Stimulated activated CD4-positive, alpha-beta T cell treated with anti-CD3 and anti-CD28 coated beads, Interleukin-15, amount 100 ng/mL, for 48 hours (primary cell): ENCODE measurements at places on chromosomes 12 and 14.

GRCh38 chr12:132218915-132219314 lies 74.7 kb downstream of the NOC4L start:
- DNase-seq, result peak; percentile 12

DNA sequence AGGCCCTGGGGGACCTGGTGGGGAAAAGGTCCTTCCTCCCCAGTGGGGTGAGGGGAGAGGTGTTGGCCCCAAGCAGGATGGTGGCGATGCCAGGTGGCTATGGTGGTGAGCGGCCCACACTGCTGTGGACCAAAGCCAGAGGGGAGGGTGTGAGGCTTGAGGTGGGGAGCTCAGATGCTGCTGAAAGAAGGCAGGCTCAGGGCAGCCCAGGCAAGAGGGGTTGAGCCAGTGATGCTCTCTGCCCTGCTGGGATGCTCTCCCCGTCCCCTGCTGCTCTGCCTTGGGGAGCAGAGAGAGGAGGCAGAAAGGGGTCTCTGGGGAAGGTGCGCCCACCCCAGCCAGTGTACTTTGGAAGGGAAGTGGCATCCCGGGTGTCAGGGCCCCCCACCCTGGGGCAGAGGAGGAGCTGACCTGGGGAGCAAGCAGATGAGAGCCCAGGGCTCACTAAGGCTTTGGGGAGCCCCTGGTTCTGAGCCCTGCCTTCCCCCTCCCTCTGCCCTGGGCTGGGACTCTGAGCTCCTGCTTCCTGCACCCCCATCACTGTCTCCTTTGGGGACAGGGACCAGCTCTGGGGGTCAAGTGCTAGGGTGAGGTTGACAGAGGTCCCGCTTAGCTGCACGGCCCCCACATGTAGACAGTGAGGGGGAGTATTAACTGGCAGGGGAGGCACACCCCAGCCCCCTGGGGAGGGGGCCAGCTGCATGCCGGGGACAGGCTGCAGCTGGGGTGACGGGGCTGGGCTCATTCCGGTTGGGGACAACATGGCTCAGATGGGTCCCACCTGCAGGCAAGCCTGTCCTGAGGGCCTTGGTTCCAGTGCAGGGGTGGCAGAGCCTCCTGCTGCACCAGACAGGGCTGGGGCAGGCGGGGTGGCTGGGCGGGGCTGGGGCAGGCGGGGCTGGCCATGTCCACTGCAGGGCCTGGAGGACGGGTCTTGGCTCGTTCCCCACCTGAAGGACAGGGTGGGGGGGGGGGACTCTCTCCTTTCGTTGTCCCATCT lies 124.4 kb downstream of the KIF26A start:
- DNase-seq, result no peak

- DNase-seq, result no peak
Measured at GRCh38 chr12:62684570-62685295, 218.1 kb downstream of the MON2 start.

DNA sequence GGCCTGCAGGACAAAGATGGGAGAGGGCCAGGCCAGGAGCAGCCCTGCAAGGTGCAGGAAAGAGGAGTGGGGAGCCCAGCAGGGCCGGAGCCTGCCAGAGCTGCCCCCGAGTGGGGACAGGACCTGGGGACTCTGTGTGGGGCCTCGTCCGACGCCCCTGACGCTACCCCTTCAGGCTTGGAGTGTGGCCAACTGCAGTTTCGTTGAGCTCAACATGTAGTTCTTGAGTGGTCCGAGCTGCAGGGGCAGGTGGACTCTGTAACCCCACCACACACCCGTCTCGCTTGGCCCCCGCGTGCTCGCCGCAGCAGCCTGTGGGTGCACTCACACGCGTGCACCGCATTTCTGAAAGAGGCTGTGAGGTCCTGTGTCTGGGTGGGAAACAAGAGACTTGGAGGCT lies 2.0 kb downstream of the ASPG start:
- DNase-seq, result no peak

DNA sequence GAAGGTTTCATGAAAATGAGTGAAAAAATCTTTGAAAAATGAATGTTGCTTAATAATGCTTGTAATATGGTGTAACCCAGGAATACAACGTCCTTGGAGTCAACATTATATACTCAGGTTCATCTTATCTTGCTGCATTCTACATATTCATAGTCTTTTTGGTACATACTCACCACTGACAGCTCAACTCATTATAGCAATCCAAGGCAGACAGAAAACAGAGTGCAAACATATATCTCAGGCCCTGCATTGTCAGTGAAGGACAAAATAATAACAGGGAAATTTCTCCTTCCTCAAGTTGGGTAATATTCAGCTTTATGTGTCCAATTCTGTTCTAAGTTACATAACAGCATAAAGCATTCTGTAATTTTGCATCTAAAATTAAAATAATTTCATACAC lies 1353.0 kb upstream of the SEL1L start:
- no peak for DNase-seq

- no peak for DNase-seq
Measured at GRCh38 chr14:72740504-72740961, 153.4 kb downstream of the DPF3 start.

DNA sequence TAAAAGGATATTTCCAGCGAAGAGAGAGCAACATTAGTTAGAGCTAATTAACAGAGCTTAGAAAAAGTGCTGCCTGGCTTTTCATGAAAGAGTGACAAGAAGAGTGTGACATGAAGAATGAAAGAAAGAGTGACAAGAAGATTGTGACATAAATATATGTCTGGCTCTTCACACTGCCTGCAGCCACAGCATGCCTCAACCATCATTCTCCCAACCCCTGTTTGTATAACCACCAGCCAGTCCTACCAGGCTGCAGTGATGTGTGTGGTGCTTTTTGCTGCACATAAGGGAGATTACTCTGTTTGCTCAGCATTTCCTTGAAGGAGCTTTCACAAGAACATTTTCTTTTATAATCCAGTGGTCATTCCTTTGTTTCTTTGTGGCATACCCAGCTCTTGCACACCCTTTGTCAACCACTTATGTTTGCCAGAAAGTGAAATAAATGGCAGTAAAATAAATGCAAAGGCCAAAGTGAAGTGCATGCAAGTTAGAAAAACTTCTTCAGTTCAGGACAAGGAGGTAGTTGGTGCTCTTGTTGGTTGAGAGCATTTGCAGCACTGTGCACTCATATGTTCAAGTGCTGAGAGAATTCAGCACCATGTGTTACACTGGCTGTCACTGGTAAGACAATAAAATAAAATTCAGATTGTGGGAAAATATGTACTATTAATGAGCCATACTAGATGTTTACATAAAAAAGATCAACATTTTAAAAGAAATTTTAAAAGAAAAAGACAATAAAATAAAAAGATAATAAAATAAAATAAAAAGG lies 50.6 kb downstream of the KIF21A start:
- DNase-seq, result no peak

DNA sequence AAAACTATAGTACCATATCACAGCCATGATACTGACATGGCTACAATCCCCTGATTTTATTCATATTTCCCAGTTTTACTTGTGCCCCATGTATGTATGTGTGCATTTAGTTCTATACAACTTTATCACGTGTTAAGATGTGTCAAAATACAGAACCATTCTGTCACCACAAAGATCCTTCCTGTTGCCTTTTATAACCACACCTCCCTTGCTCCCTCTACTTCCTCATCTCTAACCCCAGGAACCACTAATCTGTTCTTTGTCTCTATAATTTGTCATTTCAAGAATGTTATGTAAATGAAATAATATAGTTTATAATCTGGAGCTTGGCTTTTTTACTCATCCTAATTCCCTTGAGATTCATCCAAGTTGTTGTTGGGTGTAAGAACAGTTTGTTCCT lies 358.4 kb downstream of the DPF3 start:
- no peak for DNase-seq

GRCh38 chr14:50762001-50762930 lies 68.7 kb downstream of the NIN start:
- DNase-seq, result peak; percentile 47

DNA sequence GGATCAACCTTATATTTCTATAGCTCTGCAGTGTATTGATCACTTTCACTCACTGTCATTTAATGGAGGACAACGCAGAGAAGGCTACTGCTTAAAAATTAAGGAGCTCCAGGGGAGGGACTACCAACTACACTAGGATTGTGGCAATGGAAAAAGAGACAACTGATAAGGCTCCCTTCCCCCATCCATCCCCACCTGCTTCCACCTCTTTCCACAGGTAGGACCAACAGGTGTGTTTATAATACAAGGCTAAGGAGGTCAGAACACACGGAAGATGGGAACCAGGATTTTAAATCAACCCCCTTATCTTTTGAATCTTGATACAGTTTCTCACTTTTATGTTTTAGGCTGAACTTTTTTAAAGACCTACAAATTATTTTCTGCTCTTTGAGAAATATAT lies 90.8 kb downstream of the STAB2 start:
- DNase-seq, result no peak

DNA sequence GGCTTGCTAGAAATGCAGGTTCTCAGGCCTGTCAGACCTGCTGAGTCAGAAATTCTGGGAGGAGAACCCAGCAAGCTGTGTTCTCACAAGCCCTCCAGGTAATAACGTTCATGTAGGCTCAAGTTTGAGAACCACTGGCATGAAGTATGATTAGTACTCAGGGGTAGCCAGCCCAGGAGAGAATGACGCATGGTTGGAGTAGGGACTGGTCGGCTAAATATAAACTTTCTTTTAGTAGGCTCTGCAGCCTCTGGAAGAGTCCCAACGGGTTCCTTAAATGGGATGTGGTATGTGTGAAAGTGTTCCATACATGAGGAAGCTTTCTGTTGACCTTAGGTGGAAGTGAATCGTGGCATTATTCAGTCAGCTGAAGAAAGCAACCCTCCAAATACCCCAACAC lies 209.3 kb downstream of the SLC41A2 start:
- DNase-seq, result no peak
